ENCODE measurements at places on chromosomes 6 and 20.

GRCh38 chr20:52190437-52191131, 995 bp downstream of the ZFP64 start:
- peak; percentile 21 for DNase-seq

GRCh38 chr6:100163035-100163434, 169.0 kb upstream of the MCHR2 start:
- DNase-seq: no peak

- DNase-seq: peak; percentile 77
Observed at GRCh38 chr6:127515794-127516661, 3.1 kb downstream of the MTCL3 start.

GRCh38 chr6:21158873-21159272, 434.7 kb upstream of the SOX4 start:
- no peak for DNase-seq

GRCh38 chr20:4802527-4802926, 80.8 kb downstream of the PRND start:
- DNase-seq: peak; percentile 43

GRCh38 chr6:78749326-78749725, 118.0 kb upstream of the IRAK1BP1 start:
- no peak for DNase-seq

DNA sequence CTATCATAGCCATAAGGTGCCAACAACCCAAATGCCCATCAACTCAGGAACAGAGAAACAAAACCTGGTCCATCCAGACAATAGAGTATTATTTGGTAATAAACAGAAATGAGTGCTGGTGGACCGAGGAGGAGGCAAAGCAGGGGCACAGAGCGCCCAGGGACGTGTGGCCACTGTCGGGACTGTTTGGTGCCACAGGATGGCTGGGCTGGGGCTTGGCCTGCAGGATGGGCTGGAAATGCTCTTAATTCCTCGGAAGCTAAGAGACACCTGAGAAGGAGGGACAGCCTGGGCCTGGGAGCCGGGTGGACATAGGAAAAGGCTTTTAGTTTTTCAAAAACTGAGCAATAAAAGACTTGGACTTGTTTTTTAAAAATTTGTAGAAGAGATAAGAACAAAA, 216.4 kb downstream of the DLL1 start:
- DNase-seq: no peak

GRCh38 chr6:155646443-155646842, 190.8 kb upstream of the NOX3 start:
- no peak for DNase-seq

Data from Kasumi-1 (cell line).